ENCODE measurements at places on chromosomes 13 and 19.

DNA sequence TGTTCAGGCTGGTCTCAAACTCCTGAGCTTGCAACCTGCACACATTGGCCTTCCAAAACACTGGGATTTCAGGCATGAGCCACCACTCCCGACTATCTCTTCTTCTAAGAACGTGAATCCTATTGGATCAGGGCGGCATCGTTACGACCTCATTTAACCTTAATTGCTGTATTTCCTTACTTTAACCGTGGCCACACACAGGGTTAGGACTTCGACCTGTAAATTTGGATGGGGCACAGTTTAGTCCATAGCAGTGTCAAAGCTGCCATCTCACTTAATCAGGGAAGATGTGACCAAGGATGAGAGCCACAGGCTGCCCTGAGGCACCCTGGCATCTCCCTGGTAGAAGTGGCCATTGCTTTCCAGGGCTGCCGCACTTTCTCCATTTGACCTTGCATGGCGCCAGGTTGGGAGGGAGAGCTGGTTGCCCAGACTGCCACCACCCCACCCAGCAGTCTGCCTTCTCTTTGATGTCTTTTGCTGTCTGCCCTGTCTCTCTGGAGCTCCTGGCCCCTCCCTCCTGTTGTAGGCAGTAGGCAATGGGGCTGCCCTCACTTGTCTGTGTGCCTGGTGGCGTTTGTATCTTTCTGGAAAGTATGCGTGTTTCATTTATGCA lies 141.3 kb upstream of the RNF113B start:
- no peak for DNase-seq

- no peak for DNase-seq
Measured at GRCh38 chr13:52869621-52870020, 21.2 kb upstream of the PCDH8 start.

- DNase-seq, result no peak
Measured at GRCh38 chr13:88031980-88032559, 360.9 kb downstream of the SLITRK5 start.

- no peak for DNase-seq
Measured at GRCh38 chr19:1094655-1094977, 559 bp downstream of the POLR2E start.

DNA sequence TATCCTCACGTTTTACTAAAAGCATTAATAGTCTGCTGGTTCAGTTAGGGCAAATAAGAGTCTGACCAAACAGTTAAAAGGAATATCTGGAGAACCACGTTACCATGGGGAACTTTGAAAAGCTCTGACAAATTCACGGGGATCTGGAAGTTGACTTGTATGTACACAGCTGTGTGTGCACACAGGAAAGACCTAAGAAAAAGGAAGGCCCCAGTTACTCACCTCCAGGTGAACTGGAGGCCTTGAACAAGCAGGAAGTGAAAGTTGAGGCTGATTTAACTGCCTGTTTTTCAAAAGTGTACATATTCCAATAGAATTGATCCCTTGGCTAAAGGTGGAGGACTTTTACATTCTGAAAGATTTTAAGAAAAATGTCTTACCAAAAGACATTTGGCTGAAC lies 1891.6 kb upstream of the PCDH20 start:
- DNase-seq, result no peak

GRCh38 chr19:41323430-41324125 lies 13.6 kb downstream of the CCDC97 start:
- DNase-seq, result peak; percentile 97

GRCh38 chr13:114249077-114249476 lies 14.4 kb downstream of the CDC16 start:
- DNase-seq, result no peak

GRCh38 chr13:73189776-73190175 lies 131.0 kb downstream of the KLF5 start:
- no peak for DNase-seq

- DNase-seq, result peak; percentile 50
Measured at GRCh38 chr19:46756544-46756888, 10.3 kb upstream of the STRN4 start.

- no peak for DNase-seq
Measured at GRCh38 chr19:41577144-41577830, 1.3 kb downstream of the CEACAM21 start.

DNA sequence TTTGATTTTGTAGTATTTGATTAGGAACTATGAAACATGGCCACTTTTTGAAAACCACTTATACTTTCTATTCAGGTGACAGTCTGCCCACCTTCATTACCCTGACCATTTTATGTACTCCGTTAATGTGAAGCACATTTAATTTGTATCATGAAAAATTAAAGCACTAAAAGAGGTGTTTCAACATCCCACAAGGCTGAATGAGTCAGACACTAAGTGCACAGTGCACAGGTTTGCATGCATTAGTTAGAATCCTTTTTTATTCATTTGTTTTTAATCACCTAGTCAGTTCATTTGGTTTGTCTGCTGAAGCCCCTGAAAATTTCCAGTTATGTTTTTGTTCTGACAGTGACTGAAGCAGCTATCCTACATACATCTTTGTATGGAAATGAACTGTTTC lies 271.0 kb downstream of the SLITRK5 start:
- no peak for DNase-seq

- DNase-seq, result no peak
Measured at GRCh38 chr13:72700509-72700908, 26.9 kb downstream of the MZT1 start.

GRCh38 chr13:67052550-67053490 lies 177.3 kb downstream of the PCDH9 start:
- DNase-seq, result no peak

GRCh38 chr19:48953990-48954594 lies 583 bp upstream of the BAX start:
- DNase-seq, result no peak

- no peak for DNase-seq
Measured at GRCh38 chr13:85009447-85009846, 789.8 kb downstream of the SLITRK6 start.

GRCh38 chr13:30156826-30157615 lies 150.3 kb downstream of the KATNAL1 start:
- no peak for DNase-seq

- peak; percentile 43 for DNase-seq
Measured at GRCh38 chr13:21738630-21739029, 67.8 kb downstream of the FGF9 start.

GRCh38 chr19:20077791-20078463 lies at the start of gene ZNF90:
ZNF90 (plus strand) TSS chr19:20078000; CDS start chr19:20078133, 133 bp downstream.
- DNase-seq, result peak; percentile 98

GRCh38 chr19:35904311-35905068 lies 2.2 kb downstream of the HCST start:
- no peak for DNase-seq

DNA sequence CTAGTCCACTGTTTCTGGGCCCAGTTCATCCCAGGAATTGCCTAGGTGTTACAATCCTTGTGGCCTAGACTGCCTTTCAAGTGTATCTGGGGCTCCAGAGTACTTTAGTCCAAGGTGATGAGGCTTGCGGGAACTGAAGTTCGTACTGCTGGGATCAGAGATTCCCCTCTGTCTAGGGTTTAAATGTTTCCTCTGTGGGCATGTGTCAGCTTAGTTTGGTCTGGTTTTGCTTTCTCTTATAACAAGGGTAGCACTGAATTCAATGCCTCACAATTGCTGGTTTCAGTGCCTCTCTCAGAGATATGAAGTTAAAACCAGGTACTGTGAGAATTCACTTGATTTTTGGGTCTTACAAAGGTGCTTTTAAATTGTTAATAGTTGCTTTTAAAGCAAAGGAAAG lies 30.8 kb downstream of the RGCC start:
- no peak for DNase-seq

DNA sequence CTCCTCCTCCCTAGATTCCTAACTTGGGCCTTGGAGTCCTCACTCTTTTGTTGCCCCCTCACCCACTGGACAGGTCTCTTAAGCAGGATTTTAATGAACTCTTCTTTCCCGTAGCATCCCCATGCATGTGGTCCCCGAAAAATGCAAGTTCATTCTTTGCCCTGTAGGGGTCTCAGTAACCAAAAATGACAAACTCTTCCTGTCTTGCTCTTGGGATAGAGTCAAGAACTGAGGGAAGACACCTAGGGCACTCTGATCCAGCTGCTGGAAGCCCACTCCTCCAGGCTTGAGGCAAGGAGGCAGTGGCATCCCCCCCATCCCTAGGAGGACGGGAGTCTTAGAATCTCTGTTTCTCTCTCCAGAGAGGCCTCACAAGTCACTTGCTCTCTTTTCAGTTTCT lies 987.0 kb downstream of the DIAPH3 start:
- no peak for DNase-seq

- no peak for DNase-seq
Measured at GRCh38 chr13:48188601-48189000, 44.4 kb upstream of the ITM2B start.

- DNase-seq, result no peak
Measured at GRCh38 chr13:75418186-75418843, 63.7 kb downstream of the TBC1D4 start.
